Endodermal cell (in vitro differentiated cells): ENCODE measurements at places on chromosomes 7 and 10. TPM values are rescaled to one million over a fixed set of nuclear protein-coding genes. Genes with fewer than 3 reads are reported as not detected.

Gene UNCX
- not detected in 3 replicates for total RNA-seq

Gene PRF1
- total RNA-seq: not detected in 3 replicates

Gene NAT16
- 0.15 to 0.19 TPM in 2 of 3 replicates, not detected in the other for total RNA-seq

Gene TRIL
- total RNA-seq: 0.77 to 1.6 TPM (median 1.6 TPM) in 3 replicates

Gene CDC14C
- total RNA-seq: not detected in 3 replicates

Gene GHITM
- total RNA-seq: 77.4 to 85.8 TPM (median 85.7 TPM) in 3 replicates

Gene YAE1
- 13.1 to 30.0 TPM (median 23.9 TPM) in 3 replicates for total RNA-seq

GRCh38 chr10:48241332-48241731 is 33.2 kb downstream of the FRMPD2 start:
- no peaks in the 10 kb centered on the region for H3K4me1 ChIP-seq
- no peaks in the 10 kb centered on the region for H3K27me3 ChIP-seq
- DNase-seq: no peak
- H3K4me3 ChIP-seq: no peak overlapping the region
- no peak overlapping the region for H3K27ac ChIP-seq

GRCh38 chr7:44216521-44217222 is 15.9 kb downstream of the YKT6 start:
- H3K27me3 ChIP-seq: no peaks in the 10 kb centered on the region
- H3K36me3 ChIP-seq: peaks cover 27% of the 10 kb centered on the region
- H3K4me3 ChIP-seq: no peak overlapping the region
- DNase-seq: no peak
- H3K4me1 ChIP-seq: no peaks in the 10 kb centered on the region
- H3K27ac ChIP-seq: no peak overlapping the region

GRCh38 chr7:123096976-123097375 is 101.5 kb upstream of the TAS2R16 start:
- no peak for DNase-seq
- no peaks in the 10 kb centered on the region for H3K36me3 ChIP-seq
- H3K4me1 ChIP-seq: no peaks in the 10 kb centered on the region

- no peaks in the 10 kb centered on the region for H3K4me1 ChIP-seq
- H3K27ac ChIP-seq: no peak overlapping the region
- H3K4me3 ChIP-seq: no peak overlapping the region
- DNase-seq: no peak
- H3K27me3 ChIP-seq: no peaks in the 10 kb centered on the region
These were observed 103.4 kb upstream of the STK17A start for GRCh38 chr7:43479543-43479942.

DNA sequence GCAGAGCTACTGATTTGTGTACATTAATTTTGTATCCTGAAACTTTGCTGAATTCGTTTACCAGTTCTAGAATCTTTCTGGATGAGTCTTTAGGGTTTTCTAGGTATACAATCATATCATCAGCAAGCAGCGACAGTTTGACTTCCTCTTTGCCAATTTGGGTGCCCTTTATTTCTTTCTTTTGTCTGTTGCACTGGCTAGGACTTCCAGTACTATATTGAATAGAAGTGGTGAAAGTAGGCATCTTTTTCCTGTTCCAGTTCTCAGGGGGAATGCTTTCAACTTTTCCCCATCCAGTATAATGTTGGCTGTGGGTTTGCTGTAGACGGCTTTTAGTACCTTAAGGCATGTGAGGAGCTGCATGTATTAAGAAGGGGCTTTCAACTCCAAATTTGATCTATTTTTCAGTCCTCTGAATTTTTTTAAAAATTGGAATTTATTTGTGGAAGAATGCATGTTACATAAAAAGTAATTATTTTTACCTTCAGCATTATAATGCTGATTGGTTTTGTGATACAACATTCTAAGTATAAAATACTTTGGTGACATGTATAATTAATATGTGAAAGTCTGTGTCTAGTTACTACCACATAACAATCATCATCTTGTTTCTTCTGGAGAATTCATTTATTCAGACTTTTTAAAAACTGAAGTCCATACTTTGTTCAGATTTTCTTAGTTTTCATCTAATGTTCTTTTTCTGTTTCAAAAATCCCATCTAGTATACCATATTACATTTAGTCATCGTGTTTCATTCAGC is 49.6 kb downstream of the CPED1 start:
- H3K27ac ChIP-seq: no peak overlapping the region
- H3K36me3 ChIP-seq: no peaks in the 10 kb centered on the region
- no peaks in the 10 kb centered on the region for H3K27me3 ChIP-seq
- no peaks in the 10 kb centered on the region for H3K4me1 ChIP-seq

GRCh38 chr10:86169506-86170254 is 196.9 kb downstream of the GRID1 start:
- no peak overlapping the region for H3K4me3 ChIP-seq
- H3K27ac ChIP-seq: no peak overlapping the region
- H3K4me1 ChIP-seq: no peaks in the 10 kb centered on the region
- no peaks in the 10 kb centered on the region for H3K27me3 ChIP-seq
- no peaks in the 10 kb centered on the region for H3K36me3 ChIP-seq

GRCh38 chr10:7789390-7789789 is 1.4 kb downstream of the ATP5F1C start:
- H3K4me1 ChIP-seq: peaks cover 3% of the 10 kb centered on the region
- no peaks in the 10 kb centered on the region for H3K27me3 ChIP-seq
- H3K4me3 ChIP-seq: peak overlapping the region; percentile 96
- H3K27ac ChIP-seq: no peak overlapping the region
- H3K36me3 ChIP-seq: peaks cover 20% of the 10 kb centered on the region
- DNase-seq: no peak

- no peaks in the 10 kb centered on the region for H3K36me3 ChIP-seq
- no peaks in the 10 kb centered on the region for H3K27me3 ChIP-seq
- no peak overlapping the region for H3K4me3 ChIP-seq
- no peak for DNase-seq
These were observed 198.5 kb downstream of the PAXIP1 start for GRCh38 chr7:154804449-154804848.

- H3K4me3 ChIP-seq: no peak overlapping the region
- no peaks in the 10 kb centered on the region for H3K36me3 ChIP-seq
- no peaks in the 10 kb centered on the region for H3K4me1 ChIP-seq
- no peak for DNase-seq
- H3K27me3 ChIP-seq: no peaks in the 10 kb centered on the region
These were observed 31.9 kb upstream of the CBLL1 start for GRCh38 chr7:107712025-107712424.

- no peaks in the 10 kb centered on the region for H3K27me3 ChIP-seq
- no peaks in the 10 kb centered on the region for H3K36me3 ChIP-seq
- no peaks in the 10 kb centered on the region for H3K4me1 ChIP-seq
- DNase-seq: peak; percentile 41
These were observed 11.3 kb downstream of the NPTX2 start for GRCh38 chr7:98628418-98628817.

GRCh38 chr7:119320316-119320715 is 952.7 kb upstream of the KCND2 start:
- no peak overlapping the region for H3K4me3 ChIP-seq
- no peaks in the 10 kb centered on the region for H3K27me3 ChIP-seq
- DNase-seq: peak; percentile 46

GRCh38 chr10:128896116-128896795 is 570.8 kb upstream of the MGMT start:
- no peak overlapping the region for H3K27ac ChIP-seq
- DNase-seq: no peak
- H3K4me1 ChIP-seq: no peaks in the 10 kb centered on the region
- H3K4me3 ChIP-seq: no peak overlapping the region
- no peaks in the 10 kb centered on the region for H3K36me3 ChIP-seq

DNA sequence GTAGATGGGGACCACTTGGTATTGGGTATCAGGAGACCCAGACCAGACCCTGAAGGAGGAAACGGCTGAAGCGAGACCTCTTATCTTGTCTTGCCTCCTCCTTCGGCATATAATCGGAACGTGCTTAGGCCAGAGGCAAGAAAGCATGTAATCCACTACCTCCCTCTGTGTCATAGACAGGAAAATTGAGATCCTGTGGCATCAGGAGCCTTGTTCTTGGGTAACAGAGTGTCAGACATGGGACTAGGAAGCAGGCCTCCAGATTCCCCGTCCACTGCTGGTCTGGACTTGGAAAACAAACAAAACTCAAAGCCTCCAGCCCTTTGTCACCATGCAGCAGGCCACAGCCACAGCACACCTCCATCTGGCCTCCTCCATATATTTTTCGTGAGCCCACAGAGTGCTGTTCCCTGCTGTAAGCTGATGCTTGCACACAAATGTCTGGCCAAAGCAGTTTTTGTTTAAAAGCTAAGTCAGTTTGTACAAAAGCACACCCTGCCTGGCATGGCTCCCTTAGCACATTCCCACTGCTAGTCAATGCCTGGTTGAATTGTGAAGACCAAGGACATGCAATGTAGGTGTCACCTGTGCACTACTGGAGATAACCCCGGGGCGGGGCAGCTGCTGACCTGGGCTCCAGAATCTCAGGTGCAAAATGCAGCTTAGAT is 510.9 kb downstream of the RPS24 start:
- no peaks in the 10 kb centered on the region for H3K36me3 ChIP-seq
- no peaks in the 10 kb centered on the region for H3K4me1 ChIP-seq
- DNase-seq: peak; percentile 13
- no peak overlapping the region for H3K4me3 ChIP-seq
- peaks cover 9% of the 10 kb centered on the region for H3K27me3 ChIP-seq

GRCh38 chr7:1620835-1621234 is 49.2 kb upstream of the ELFN1 start:
- H3K4me3 ChIP-seq: no peak overlapping the region
- no peak overlapping the region for H3K27ac ChIP-seq
- H3K36me3 ChIP-seq: no peaks in the 10 kb centered on the region
- H3K4me1 ChIP-seq: no peaks in the 10 kb centered on the region

GRCh38 chr10:103224133-103224532 is 21.6 kb upstream of the RPEL1 start:
- DNase-seq: no peak
- H3K27me3 ChIP-seq: no peaks in the 10 kb centered on the region
- peaks cover 4% of the 10 kb centered on the region for H3K4me1 ChIP-seq

DNA sequence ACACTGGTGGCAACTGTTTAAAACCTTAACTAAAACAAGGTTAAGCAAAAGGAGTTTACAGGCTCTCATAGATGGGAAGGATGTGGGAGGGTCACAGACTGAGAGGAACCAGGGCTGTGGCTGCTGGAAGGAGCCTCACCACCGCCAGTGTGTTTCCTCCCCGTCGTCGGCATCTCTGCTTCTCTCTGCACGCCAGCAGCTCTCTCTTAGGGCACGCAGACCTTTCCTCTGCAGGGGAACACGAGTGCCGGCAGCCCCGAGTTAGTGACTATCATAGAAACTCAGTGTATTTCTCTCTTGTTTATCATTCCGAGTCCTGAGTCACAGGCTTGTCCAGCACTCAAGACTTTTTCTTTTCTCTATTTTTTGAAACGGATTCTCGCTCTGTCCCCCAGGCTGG is 8.1 kb upstream of the SH2D4B start:
- H3K27me3 ChIP-seq: no peaks in the 10 kb centered on the region
- DNase-seq: no peak
- no peaks in the 10 kb centered on the region for H3K36me3 ChIP-seq
- H3K4me1 ChIP-seq: no peaks in the 10 kb centered on the region
- no peak overlapping the region for H3K4me3 ChIP-seq
- no peak overlapping the region for H3K27ac ChIP-seq
